ENCODE measurements at places on chromosomes 5 and 9. TPM values are rescaled to one million over a fixed set of nuclear protein-coding genes. Genes with fewer than 3 reads are reported as not detected.

ARHGEF39 gene
- 0.45 TPM for total RNA-seq

FKBP15 gene
- total RNA-seq = 21.4 TPM

GRM6 gene
- not detected for total RNA-seq

CDH9 gene
- not detected for total RNA-seq

SHB gene
- total RNA-seq = 15.9 TPM

MSMP gene
- total RNA-seq = not detected

SLC25A2 gene
- not detected for total RNA-seq

HSD17B4 gene
- total RNA-seq = 290 TPM

NMUR2 gene
- 0.20 TPM for total RNA-seq

PTGS1 gene
- 3.4 TPM for total RNA-seq

ST6GALNAC4 gene
- 28.5 TPM for total RNA-seq

ZNF883 gene
- 4.3 TPM for total RNA-seq

GLIPR2 gene
- 5.9 TPM for total RNA-seq

GAPVD1 gene
- 30.5 TPM for total RNA-seq

ECSCR gene
- total RNA-seq = 20.6 TPM

DNA sequence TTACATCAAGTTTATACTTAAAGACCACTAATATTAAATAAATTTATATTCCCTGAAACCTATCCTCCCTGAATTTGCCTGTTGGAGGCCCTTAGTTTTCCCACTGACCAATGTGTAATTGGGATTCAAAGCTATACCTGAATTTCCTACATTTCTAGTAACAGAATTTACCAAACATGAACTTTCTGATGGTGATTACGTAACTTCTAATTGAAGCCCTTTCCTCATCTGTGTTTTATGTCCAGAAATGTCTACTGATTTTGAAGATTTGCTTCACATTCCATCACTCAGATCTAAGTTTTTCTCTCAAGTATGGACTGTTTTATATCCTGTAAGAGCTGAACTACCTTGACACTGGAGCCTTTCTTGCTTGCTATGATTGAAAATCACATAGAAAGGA, 12.8 kb downstream of the ZFP62 start:
- DNase-seq = no peak

DNA sequence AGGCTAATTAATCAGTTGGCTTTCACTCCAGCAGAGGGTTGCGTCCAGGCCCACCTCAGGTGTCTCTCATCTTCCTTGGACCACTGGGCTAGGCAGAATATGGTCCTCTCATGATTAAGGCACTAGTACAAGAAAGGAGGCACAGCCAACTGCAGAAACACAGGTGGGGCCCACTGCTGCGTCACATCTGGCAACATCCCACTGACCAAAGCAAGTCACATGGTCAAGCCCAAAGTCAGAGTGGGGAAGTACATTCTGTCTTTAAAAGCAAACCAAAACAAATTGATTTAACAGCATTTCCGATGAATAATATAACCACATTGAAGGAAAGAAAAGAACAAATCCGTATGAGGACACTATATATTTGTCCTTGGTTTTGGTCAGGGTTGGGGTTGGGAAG, 28.0 kb upstream of the UBTD2 start:
- DNase-seq = no peak

DNA sequence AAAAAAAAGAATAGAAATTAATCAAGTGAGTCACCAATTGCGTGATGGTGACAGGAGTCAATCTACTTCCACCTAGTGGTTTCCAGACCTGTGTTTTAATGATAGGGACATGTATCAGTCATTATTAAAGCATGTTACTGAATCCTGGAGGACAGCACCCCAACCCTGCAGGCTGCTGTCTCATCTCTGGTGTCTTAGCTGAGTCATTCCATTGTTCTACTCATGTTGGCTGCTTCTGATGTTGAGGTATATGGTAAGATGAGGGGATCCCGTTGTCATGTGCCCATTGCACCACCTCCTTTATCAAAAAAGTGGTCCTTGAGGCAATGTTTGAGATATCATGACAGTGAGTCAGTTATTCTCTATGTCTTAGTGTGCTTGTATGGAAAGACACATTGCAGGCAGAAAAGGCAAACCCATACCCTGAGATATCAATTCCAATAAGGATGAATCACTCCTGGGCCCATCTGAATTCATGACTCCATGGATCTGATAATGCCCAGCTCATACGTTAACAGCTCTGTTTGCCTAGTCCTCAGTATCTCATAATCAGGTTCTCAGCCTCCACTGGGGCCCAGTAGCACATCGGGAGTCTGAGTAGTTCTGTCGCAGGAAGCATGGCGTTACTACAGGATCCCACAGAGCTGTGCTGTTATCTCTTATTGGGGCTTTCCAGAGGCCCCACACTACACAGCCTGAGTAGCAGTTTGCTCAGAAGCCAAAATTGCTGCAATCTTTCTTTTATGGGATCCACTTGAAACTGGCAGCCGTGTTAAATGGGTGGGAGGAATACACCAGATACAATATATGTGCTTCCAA, 31.2 kb downstream of the HMGCS1 start:
- no peak for DNase-seq

DNA sequence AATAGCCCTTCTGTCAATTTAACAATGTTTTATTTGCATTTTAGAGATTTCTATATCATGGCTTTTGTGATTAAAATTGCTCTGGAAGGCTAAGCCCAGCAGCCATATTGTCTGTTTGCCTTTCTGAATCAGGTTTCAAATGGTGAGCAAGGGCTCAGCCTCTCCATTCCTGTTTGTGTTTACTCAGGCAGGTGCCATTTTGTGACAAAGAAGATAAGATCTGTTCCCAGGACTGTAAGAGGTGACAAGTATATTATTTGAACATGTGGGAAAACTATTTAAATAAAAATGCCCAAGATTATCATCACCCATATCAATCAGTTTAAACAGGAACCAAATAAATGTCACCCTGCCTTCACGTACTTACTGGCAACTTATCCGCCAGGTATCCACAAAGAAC, 641.3 kb upstream of the KLF4 start:
- no peak for DNase-seq

DNA sequence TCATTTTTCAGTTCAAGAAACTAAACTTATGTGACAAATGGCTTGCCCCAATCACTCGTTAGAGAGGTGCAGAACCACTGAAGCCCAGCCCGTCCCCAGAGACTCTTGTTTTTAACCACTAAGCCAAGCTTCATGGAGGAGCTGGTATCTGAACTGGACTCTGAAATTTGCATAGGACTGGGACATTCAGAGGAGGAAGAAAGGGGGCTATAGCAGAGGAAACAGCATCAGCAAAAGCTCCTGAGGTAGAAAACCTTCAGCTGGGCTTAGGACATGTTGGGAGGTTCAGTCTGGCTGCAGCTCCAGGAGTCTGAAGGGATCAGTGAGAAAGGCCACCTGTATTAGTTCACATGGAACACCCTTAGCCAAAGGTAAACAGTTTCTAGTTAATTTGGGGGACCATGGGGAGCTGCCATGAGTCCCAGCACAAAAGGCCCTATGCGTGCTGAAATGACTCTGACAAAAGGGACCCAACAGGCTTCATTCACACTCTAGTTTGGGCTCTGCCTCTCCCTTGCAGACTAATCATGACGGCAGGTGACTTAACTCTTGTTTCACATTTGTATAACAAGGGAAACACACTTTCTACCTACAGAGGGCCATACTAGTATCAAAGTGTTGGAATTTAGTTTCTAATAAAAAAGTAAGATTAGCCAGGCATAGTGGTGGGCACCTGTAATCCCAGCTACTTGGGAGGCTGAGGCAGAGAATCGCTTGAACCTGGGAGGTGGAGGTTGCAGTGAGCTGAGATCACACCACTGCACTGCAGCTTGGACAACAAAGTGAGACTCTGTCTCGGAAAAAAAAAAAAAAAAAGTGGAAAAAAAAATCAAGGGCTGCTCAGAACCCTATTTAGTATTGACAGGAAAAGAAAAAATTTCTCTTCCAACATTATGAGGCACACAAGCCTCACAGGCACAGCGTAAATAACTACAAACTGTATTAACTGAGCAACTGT, 10.2 kb downstream of the FBXO10 start:
- DNase-seq = no peak

DNA sequence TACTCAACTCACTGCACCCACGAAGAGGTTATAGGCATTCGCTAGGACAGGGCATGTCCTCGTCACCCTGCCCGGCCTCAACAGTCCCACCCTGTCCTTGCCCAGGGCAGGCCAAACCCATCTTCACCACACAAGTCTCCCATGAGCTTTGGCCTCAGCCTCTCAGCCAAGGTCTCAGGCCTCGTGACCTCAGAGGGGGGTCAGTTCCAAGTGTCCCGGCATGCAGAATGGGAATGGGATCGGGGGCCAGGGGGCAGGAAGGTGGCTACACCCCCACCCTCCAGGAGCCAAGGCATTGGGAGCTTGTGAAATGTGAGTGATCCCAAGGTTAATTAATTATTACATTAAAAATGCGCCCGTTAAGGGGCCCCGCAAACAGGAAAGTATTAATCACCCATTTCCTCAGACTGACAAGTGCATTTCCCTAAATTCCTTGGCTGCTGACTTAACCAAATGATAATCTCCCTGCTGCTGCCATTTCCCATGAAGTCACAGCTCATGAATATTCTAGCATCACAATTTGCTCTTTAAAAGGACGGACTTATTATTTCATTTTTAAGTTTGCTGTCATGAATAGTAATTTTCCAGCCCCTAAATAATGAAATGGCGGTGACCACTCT, 8.0 kb upstream of the UBAC1 start:
- no peak for DNase-seq

- no peak for DNase-seq
Measured at GRCh38 chr5:134512661-134512999, 12.8 kb upstream of the JADE2 start.

DNA sequence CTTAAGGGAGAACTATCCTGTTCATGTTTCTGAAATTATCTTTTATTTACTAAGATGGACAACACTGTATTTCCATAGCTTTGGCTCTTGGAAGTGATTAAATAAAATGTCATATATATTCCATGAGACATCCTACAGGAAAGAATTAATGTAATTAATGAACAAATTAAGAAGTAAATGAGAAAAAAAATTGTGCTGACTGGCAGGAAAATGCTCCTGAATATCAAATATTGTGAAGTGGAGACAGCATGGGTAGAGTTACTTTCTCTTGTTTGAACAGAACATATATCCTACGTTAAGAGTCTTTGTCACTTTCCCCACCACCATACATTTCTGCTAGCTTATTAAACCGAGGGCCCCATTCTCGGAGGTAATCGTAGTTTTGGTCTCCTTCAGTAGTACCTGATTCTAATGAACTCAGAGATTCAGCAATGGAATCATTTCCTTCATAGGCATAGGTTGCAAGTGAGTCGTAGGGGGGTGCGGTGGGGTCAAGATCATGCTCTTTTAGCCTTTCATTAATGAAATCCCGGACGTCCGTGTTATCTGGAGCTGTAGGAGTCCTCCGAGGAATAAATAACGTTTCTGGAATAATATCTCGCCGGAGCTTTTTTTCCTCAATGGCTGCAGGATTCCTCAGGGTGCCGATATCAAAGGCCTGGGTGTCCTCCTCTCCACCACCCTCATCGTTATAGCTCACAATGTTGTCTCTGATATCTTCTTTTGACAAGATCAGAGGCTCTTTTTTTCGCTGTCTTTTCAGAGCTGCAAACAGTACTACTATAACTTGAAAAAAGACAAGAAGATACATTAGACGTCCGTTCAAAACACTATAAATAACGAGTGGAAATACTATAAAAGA, 157.2 kb downstream of the CDH10 start:
- no peak for DNase-seq

- DNase-seq = no peak
Measured at GRCh38 chr9:37752642-37753488, 740 bp upstream of the TRMT10B start.

GRCh38 chr9:132372177-132373095, 17.6 kb upstream of the SETX start:
- no peak for DNase-seq

- DNase-seq = no peak
Measured at GRCh38 chr9:115764645-115765044, 388.9 kb upstream of the PAPPA start.

GRCh38 chr5:41815663-41816229, 54.5 kb downstream of the OXCT1 start:
- no peak for DNase-seq

DNA sequence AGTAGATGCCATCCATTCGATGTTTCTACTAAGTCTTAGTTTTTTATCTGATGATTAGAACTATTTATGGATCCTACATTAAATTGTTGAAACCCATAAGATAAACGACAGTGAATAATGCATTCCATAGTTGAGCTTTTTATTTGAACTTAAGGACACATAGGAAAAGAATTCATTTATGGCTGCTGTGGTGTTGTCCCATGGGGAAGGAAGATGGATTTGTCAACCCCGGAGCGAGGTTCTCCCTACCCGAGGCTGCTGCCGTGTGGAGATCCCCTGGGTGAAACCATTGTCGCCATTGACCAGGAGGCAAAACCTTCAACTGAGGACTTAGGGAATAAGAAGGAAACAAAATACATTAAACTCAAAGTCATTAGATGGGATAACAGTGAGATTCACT, 146.7 kb downstream of the PRDM6 start:
- no peak for DNase-seq

- DNase-seq = no peak
Measured at GRCh38 chr5:137831526-137831925, 36.1 kb upstream of the MYOT start.

DNA sequence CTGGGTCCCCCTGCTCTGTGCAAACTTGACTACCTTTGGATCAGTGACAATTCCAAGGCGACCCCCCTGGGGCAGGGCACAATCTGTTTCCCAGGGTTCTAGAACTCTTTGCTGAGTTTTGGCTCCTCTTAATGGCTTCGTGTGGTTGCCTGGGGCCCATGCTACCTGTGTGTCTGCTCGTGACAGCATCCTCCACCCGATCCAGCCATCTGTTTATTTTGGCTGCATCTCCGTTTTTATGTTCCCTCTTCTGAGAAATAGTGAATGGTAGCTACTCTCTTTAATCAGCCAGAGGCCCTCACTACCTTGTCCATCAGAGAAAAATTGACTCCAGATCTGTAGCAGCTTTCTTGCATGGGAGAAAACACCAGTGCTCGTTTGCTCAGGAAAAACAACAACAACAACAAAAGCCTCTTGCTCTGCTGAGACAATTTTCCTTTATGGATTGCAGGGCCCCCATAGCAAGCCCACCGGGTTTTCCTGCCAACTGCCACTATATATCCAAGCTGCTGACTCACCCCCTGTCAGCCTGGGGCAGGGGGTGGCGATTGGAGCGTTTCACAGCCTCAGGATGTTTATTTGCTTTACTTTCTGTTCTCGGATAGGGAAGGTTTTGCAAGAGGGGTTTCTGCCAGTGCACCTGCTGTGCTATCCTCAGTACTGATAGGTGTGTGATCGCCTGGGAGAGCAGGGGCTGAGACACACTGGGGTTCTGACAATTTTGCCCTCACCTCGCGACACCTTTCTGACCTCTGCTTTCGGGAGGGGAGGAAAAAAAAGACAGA, 607.8 kb downstream of the BNC2 start:
- DNase-seq = no peak

- DNase-seq = no peak
Measured at GRCh38 chr5:168471785-168472184, 14.5 kb upstream of the RARS1 start.

GRCh38 chr5:40853632-40854192, 12.5 kb downstream of the CARD6 start:
- no peak for DNase-seq

GRCh38 chr5:37370550-37370863, 399 bp downstream of the NUP155 start:
- no peak for DNase-seq
